ENCODE measurements at places on chromosomes 1 and 21.

DNA sequence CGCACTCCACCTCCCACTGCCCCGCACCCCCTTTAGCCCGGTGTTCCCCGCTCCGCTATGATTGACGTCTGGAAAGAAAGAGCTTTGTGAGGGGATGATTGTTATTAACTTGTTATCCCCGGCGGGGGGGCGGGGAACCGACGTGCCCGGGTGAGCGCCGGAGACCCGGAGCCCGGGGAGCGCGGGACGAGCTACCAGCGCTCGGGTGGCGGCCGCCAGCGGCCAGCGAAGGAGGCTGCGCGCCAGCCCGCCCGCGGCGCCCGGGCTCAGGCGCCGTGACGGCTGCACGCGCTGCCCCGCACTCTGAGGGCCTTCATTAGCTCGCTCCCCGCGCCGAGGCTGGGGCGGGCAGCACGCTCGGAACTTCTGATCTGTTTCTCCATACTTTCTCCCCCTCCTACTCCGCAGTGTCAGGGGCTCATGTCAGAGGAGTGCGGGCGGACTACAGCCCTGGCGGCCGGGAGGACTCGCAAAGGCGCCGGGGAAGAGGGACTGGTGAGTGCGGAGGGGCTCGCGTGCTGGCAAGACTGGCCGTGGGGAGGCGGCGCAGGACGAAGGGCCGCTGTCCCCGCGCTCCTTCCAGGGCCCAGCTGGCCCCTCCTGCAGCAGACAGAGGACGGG is 2.1 kb downstream of the LHX8 start:
- no peak for DNase-seq

- DNase-seq: no peak
Observed at GRCh38 chr1:218364028-218364710, 19.0 kb downstream of the TGFB2 start.

GRCh38 chr1:205856433-205856832 is 6.5 kb upstream of the PM20D1 start:
- DNase-seq: no peak

DNA sequence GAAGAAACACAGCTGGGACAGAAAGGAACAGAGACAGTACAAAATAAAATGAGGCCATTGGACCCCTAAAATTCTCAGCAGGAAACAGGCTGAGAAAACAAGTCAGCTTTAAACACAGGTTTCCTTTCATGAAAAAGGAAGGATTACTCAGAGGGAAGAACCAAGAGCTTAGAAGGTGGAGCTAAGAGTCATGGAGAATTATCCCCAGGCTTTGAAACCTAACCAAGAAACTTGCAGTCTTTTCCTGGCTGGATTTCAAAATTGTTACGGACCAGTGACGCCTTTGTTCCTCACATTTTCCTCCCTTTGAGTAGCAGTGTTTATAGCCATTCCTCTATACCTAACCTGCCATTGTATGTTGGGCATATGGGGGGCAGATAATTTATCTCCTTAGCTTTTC is 8.8 kb downstream of the HMGB4 start:
- peak; percentile 48 for DNase-seq

DNA sequence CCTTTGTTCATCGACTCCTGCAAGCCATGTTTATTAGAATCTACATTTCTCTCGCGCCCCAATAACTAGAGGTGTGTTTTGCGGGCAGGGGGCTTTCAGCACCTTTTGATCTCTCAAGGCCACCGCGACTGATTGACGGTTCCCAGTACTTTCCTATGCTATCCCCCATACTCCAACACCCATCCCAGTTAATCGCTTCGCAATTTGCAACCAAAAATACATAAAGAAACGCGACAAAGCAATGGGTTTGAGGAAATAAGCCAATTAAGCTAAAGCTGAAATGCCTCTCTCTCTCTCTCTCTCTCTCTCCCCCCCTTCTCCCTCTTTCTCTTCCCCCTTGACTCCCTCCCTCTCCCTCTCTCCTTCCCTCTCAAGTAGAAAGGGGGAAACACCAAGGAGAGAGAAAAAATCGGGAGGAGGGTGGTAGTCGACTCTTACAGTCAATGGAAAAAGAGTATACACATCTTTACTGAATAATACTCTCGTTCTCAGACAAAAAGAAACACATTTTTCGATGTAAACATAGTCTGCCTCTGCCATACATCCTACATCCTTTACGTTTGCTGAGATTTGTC is 128.0 kb upstream of the DPYD start:
- DNase-seq: no peak

DNA sequence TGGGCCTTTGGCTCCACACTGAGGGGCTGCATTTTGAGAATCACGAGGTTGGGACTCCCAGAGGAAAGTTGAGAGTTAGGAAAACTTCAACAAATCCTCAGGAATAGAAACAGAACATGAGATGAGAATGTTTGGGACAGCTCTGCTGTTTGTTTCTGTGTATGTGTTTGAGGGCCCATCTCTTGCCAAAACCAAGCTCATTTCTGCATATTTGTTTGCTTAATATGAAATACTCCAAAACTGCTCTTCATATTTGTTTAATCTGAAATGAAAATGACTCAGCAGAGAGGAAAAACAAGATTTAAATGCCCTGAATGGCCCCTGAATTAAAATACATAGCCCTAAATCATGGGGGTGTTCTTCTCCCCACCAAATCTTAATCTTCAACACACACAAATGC is 78.1 kb downstream of the DDR2 start:
- no peak for DNase-seq

DNA sequence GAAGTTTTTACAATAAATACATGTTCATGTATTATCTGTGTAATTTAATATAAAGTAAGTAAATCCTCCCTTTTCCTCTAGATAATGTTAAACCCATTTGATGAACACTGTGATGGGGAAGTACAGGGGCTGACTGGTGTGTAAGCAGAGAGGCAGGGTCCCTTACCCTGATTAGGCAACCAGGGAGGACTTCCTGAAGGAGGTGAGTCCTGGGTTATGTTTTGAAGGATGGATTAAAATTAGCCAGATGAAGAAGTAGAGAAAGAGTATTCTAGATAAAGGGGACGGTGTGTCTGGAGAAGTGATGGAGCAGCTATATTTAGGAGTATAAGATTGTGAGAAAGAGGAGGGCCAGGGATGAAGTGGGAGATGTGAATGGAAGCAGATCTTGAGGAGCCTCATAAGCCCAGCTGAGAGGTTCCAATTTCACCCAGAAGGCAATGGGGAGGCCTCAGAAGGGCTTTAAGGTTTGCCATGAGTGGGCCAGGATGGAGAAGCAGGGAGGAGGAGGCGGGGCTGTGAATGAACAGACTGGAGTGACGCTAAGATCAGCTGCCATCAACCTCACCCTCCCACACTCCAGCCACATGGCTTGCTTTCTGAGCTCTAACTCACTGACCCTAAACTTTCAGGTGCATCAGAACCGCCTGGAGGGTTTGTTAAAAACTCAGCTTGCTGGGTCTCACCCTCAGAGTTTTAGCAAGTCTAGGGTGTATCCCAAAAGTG is 30.9 kb upstream of the ID3 start:
- peak; percentile 20 for DNase-seq

GRCh38 chr1:96474985-96475743 is 246.4 kb upstream of the PTBP2 start:
- DNase-seq: no peak

- DNase-seq: no peak
Observed at GRCh38 chr1:17061892-17062291, 8.1 kb upstream of the SDHB start.

- DNase-seq: peak; percentile 53
Observed at GRCh38 chr1:186082235-186082937, 292.7 kb downstream of the TPR start.

DNA sequence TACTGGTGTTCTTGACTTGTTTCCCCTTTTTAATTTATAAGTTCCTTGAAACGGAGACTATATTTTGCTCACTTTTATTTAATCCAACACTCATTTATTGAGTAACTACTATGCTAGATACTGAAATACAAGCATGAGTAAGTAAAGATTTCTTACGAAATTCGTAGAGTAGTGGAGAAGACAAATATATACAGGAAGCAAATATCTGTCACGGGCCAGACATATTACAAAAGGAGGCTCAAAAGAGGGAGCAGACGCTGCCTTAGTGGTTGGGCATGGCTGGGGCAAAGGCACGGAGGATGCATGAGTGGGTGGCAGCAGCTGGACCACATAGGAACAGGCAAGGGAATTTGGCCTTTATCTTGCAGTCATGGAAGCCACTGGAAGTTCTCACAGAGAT is 6.8 kb downstream of the NCF2 start:
- DNase-seq: peak; percentile 25

- DNase-seq: no peak
Observed at GRCh38 chr1:11498956-11499594, 20.1 kb downstream of the DISP3 start.

GRCh38 chr1:242515555-242515954 is 8.9 kb downstream of the PLD5 start:
- DNase-seq: no peak

DNA sequence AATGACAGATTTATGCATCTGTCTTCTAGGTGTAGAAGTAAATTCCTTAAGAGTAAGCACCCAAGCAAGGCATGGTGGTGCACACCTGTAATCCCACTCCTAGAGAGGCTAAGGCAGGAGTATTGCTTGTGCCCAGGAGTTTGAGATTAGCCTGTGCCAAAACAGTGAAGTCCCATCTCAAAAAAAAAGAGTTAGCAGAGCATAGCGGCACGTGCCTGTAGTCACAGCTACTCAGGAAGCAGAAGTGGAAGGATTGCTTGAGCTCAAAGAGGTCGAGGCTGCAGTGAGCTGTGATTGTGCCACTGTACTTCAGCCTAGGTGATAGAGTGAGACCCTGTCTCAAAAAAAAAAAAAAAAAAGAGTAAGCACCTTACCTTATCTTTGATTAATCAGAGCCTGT is 15.1 kb upstream of the TIPRL start:
- no peak for DNase-seq

GRCh38 chr21:43864313-43864961 is 586 bp upstream of the AGPAT3 start:
- DNase-seq: peak; percentile 10

DNA sequence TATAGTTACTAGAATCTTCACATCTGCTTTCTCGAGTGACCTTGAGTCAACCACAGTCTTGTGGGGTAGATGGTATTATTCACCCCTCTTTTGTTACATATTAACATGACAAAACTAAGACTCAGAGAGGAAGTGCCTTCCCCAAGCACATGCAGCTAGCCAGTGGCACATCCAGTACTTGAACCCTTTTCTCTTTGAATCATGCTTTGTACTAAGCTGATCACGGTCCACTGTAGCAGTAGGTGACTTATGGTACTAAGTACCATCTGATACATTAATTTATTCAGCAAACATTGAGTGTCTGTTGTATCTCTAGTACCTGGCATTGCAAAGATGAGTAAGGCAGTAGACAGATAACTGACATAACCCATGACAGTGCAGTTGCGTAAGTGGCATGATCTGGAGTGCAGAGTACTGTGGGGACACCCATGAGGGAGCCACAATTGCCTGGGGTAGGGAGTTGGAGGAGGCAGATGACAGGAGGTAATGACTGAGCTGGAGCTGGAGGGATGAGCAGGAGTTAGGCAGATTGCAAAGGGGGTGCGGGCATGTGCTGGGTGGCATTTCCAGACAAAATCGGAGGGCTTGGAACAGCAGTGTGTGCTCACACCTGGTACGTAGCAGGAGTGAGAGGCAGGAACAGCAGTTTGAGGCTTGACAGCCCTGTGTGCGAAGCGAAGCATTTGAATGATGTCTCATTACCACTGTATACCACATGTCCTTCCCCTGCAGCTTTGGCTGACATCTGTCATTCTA is 29.8 kb downstream of the UCK2 start:
- peak; percentile 64 for DNase-seq

DNA sequence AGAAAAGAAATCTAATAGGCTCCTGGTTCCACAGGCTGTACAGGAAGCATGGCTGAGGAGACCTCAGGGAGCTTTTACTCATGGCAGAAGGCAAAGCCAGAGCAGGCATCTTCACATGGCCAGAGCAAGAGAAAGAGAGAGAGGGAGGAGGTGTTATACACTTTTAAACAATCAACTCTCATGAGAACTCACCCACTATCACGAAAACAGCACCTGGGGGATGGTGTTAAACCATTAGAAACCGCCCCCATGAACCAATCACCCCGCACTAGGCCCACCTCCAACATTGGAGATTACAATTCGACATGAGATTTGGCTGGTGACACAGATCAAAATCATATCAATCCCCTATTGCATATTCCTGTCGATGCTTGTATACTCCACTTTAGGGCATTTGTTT is 93.5 kb downstream of the MRPL39 start:
- DNase-seq: no peak

DNA sequence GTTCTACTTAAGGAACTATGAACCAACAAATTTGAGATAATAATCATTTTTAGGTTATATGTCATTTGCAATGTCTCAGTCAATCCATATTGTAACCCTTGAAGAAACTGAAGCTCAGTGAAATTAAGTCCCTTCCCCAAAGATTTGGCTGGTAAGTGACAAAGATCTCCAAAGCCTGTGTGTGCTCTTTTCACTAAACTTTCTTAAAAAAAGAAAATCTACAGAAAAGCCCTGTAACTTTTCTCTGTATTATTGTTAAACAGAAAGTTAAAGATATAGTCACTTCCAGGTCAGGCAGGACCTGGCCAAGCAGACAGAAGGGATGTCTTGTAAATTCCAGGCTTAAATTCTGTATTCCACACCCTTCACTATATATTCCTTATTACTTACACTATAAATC is 1.5 kb downstream of the LIX1L start:
- no peak for DNase-seq

- DNase-seq: no peak
Observed at GRCh38 chr1:96989302-96989701, 267.7 kb downstream of the PTBP2 start.

GRCh38 chr1:7003676-7004075 is 218.4 kb downstream of the CAMTA1 start:
- no peak for DNase-seq

DNA sequence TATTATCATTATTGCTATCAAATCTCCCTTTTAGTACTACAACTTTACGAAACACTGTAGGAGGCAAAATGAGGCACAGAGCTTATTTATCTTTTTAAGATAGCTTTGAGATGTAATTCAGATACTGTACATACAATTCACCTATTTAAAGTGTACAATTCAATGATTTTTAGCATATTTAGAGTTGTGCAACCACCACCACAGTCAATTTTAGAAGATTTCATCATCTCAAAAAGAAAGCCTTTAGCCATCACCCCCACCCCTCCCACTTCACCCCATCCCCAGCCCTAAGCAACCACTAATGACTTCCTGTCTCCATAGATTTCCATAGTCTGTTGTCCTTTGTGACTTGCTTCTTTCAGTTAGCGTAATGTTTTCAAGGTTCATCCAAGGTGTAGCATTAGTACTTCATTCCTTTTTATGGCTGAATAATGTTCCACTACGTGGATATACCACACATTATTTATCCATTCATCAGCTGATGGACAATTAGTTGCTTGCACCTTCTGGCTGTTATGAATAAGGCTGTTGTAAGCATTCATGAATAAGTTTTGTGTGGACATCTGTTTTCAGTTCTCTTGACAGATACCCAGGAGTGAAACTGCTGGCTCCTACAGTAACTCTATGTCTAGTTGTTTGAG is 9.4 kb upstream of the CAPN9 start:
- DNase-seq: no peak

DNA sequence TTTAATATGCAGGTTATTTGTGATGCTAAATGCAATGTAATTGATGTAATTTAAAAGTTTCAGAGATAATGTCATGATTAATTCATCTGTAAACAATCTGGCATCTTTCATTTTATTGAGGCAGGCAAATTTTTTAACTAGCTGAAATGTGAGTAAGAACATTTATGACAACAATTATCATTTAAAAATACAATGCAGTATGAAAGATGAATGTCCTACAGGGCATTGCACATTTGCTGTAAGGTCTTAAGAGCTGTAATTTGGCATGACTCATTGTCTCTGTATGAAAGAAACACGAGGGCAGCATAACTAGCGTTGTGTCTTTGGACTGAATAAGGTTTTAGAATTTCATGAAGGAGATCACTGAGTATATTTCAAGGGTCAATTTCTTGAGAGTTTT is 642.8 kb downstream of the PLA2G4A start:
- DNase-seq: no peak

- DNase-seq: no peak
Observed at GRCh38 chr21:29470397-29470796, 171.7 kb downstream of the BACH1 start.

All from fibroblast of mammary gland (primary cell).